Activated gamma-delta T cell treated with Interleukin-2 at 50 U/mL for 16 hours (primary cell): ENCODE measurements at places on chromosomes 7 and 10.

- DNase-seq: no peak
Observed at GRCh38 chr7:72446591-72447462, 34.7 kb upstream of the CALN1 start.

DNA sequence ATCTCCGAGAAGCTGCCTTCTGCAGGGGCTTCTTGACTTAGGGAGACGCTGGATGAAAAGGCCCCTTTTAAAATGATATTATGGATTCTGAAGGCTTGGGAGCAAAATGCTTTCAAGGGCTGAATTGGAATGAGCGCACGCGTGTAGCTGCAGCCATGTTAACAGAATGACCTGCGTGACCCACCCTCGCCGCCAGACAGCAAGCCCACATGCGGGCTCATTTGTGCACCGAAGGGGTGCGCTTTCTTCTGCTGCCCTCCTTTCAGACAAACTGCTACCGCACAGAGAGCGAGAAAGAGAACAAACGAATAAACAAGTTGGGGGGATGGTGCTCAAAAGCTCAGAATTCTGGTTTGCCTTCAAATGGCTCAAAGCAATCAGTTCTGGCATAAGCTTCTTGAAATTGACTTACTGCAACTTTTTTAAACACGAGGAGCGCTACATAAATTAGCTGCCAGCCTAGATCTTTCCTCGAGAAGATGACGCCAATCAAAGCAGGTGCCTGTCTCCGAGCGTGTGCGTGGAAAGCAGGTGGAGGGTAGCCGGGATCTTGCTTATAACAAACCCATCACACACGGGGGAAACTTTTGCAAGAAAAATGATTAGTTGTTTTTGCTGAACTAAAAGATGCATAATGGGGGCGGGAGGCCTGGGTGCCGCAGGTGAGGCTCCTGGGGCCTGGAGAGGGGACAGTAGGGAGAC, 268.4 kb downstream of the MAD1L1 start:
- no peak for DNase-seq

- DNase-seq: no peak
Observed at GRCh38 chr10:34491678-34492077, 323.4 kb downstream of the PARD3 start.

DNA sequence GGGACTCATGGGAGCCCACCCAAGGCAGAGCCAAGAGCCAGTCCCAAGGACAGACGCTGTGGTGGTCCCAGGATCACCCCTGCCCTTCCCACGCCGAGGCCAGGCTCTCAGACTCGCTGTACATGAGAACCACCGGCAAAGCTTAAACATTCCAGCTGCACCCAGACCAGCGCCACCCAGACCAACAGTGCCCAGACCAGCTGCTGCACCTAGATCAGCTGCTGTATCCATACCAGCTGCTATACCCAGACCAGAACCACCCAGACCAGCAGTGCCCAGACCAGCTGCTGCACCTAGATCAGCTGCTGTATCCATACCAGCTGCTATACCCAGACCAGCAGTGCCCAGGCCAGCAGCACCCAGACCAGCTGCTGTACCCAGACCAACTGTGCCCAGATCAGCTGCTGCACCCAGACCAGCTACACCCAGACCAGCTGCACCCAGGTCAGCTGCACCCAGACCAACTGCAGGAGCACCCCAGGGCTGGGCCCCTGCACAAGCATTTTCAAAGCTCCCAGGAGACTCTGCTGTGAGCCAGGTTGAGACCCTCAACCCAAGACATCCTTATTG, 47.9 kb upstream of the CNPY1 start:
- no peak for DNase-seq
